Activated naive CD4-positive, alpha-beta T cell (primary cell): ENCODE measurements at places on chromosomes 13 and 19.

DNA sequence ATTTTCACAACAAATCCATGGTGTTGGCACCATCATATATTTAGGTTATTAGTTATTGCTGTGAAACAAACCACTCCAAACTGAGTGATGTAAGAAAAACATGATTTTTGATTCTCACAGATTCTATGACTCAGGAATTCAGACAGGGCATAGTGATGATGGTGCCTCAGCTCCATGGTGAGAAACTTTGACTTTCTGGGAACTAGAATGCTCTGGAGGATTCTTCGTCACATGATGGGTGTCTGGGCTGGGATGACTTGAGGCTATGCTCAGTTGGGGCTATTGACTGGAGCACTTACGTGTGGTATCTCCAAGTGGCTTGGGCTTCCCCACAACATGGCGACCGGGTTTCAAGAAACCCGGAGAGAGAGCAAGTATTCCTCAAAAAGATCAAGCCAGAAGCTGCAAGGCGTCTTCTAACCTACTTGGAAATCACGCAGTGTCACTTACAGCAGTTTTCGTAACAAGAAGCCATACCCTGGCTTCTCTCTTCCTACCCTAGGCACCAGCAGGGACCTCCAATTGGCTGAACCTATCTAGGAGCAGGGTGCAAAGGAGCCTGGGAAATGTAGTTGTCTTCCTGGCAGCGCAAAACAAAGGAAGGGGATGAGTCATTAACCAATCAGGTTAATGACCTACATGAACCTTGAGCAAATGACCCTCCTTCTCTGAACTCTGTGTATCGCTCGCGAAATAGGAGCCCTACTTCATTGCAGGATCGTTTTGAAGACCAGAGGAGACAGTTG, 22.4 kb downstream of the VAV1 start:
- no peak for DNase-seq

- DNase-seq = peak; percentile 59
Measured at GRCh38 chr19:15331419-15332310, 674 bp downstream of the BRD4 start.

- DNase-seq = no peak
Measured at GRCh38 chr19:28322491-28322890, 890.5 kb downstream of the UQCRFS1 start.

- DNase-seq = no peak
Measured at GRCh38 chr13:51873837-51874236, 12.1 kb downstream of the CCDC70 start.

DNA sequence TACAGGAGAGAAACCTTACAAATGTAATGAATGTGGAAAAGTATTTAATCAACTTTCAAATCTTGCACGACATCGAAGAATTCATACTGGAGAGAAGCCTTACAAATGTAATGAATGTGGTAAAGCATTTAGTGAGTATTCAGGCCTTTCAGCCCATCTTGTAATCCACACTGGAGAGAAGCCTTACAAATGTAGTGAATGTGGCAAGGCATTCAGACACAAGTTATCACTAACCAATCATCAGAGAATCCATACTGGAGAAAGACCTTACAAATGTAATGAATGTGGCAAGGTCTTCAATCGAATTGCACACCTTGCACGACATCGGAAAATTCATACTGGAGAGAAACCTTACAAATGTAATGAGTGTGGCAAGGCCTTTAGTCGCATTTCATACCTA, 13.6 kb upstream of the ZNF610 start:
- DNase-seq = no peak

DNA sequence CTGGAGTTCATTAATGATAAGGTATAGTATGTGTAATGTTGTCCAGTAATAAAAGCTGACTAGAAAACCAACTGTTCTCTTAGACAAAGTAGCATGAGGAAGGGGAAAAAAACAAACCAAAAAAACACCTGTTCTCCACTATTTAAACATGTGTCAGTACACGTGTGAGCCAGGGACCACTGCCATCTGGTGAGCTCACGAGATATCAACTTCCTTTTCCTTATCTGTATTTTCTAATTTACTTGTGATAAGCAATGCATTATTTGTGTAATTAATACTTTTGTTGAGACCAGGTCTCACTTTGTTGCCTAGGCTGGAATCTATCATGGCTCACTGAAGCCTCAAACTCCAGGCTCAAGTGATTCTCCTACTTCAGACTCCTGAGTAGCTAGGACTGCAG, 4.3 kb upstream of the SIX5 start:
- DNase-seq = no peak

- DNase-seq = no peak
Measured at GRCh38 chr13:30702006-30702405, 33.3 kb upstream of the ALOX5AP start.

- no peak for DNase-seq
Measured at GRCh38 chr19:40089462-40089861, 1.3 kb downstream of the ZNF780A start.

GRCh38 chr13:60019119-60019993, 144.4 kb downstream of the DIAPH3 start:
- DNase-seq = no peak

DNA sequence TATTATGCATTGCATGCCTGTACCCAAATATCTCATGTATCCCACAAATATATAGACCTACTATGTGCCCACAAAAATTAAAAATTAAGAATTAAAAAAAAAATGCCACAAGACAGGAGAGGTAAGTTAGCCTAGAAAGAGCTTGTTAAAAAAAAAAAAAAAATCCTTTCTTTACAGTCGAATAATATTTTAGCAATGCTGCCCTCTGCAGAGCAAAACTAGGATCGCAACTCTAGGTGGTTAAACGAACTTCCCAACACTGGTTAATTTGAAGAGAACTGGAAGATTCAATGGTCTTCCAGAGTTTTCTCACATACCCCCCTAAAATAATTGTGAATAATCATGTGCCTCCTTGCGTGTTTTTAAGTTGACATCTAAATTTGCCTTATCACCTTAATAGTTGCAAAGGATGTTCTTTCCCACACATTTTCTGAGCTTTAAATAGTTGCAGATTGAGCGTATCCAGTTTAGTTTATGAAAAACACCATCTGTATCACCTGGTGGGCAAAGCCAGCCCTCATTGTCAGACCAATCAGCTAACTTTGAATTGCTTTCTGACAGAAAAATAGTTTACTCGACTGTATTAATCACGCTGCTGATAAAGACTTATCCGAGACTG, 47.4 kb upstream of the RCBTB2 start:
- DNase-seq = peak; percentile 41

- DNase-seq = peak; percentile 44
Measured at GRCh38 chr19:46515879-46516350, 20.2 kb upstream of the PNMA8B start.

- DNase-seq = no peak
Measured at GRCh38 chr19:35095667-35096368, 19.8 kb upstream of the FXYD3 start.

- DNase-seq = no peak
Measured at GRCh38 chr13:37241786-37242185, 136.3 kb upstream of the CSNK1A1L start.

- DNase-seq = no peak
Measured at GRCh38 chr19:55053735-55054134, 9.2 kb downstream of the RDH13 start.

DNA sequence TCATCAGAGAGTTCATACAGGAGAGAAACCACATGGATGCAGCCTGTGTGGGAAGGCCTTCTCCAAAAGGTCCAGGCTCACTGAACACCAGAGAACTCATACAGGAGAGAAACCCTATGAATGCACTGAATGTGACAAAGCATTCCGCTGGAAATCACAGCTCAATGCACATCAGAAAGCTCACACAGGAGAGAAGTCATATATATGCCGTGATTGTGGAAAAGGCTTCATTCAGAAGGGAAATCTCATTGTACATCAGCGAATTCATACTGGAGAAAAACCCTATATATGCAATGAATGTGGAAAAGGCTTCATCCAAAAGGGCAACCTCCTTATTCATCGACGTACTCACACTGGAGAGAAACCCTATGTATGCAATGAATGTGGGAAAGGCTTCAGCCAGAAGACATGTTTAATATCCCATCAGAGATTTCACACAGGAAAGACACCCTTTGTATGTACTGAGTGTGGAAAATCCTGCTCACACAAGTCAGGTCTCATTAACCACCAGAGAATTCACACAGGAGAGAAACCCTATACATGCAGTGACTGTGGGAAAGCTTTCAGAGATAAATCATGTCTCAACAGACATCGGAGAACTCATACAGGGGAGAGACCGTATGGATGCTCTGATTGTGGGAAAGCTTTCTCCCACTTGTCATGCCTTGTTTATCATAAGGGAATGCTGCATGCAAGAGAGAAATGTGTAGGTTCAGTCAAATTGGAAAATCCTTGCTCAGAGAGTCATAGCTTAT, 17.7 kb downstream of the ZNF613 start:
- DNase-seq = no peak
